GM04504 (cell line): ENCODE measurements at places on chromosomes 7 and 10.
A peak's percentile ranks its signal among the peaks of the same experiment; 100 is the strongest.

GRCh38 chr7:44099669-44100068 lies 4.5 kb upstream of the AEBP1 start:
- DNase-seq, result no peak

DNA sequence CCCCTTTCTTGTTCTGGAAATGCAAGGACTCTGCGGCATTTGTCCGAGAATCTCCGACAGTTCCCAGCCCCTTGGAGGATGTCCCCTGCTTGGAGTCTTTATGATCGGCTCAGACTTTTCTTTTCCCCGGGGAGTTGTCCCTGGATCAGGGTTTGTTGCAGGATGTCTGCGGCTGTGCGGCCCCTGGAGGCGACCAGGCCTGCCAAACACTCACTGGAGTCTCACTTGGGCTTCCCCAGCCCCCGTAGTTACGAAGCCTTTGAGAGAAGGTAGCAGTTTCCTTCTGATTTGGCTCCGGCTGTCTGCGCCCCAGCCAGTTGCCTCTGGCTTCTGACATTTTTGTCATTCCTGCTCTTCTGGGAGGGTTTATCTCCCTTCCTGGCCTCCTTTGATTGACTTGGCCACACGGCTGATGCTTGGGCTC lies 16.1 kb downstream of the COL26A1 start:
- DNase-seq, result no peak

DNA sequence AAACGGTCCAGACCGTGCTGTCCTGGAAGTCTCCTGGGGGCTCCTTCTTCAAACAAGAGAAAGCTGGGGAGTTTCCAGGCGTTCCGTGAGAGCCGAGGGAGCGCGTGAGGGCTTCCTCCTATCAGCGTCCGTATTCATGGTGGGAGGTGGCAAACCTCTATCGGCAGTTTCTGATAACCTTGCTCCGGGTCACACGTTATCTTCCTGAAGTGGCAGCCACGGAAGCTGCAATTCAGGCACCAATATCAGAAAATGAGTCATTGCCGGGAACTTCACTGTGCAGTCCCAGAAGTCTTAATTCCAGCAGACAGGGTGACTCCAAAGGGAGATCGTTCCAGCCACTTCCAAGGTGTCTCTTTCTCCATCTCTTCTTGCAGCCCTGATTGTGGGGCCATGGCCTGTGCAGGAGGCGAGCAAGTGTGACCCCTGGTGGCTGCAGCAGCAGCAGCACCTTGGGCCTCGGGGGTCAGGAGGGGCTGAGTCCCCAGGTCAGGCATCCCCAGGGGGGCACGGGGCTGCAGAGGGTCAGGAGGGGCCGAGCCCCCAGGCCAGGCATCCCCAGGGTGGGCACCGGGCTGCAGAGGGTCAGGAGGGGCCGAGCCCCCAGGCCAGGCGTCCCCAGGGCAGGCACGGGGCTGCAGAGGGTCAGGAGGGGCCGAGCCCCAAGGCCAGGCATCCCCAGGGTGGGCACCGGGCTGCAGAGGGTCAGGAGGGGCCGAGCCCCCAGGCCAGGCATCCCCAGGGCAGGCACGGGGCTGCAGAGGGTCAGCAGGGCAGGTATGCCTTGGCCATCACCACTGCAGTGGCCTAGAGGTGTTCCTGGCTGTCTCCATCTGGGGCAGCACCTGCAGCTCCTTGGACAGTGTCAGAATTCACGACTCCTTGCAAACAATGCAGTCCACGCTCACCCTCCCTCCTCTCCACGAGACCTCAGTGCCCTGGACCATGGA lies 538.7 kb downstream of the DNAJB6 start:
- no peak for DNase-seq

DNA sequence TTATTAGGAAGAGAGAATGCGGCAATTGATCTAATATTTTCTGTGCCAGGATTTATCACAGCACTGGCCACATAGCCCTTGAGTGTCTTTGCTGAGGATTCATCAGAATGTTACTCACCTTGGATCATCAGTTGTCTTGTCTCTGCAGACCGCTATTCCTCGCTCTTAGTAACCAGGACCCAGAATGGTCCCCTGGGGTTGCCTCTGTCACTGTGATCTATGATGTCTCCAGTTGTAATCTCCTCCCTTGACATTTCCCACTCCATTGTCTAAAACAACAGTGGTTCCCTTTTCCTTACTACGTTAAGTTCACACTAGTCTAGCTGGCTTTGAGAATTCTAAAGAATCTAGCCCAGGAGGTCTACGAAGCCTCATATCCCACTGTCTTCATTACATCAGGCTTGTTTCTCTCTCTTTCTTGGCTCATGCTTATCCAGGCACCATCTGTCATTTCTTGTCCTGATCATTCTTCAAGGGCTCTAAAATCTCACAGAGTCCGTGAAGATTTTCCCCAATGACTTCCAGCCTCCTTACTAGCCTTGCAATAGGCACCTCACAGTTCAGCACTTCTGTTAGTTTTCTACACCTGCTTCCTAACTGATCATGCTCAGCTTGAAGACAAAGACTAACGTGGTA lies 125.8 kb downstream of the CUBN start:
- no peak for DNase-seq

DNA sequence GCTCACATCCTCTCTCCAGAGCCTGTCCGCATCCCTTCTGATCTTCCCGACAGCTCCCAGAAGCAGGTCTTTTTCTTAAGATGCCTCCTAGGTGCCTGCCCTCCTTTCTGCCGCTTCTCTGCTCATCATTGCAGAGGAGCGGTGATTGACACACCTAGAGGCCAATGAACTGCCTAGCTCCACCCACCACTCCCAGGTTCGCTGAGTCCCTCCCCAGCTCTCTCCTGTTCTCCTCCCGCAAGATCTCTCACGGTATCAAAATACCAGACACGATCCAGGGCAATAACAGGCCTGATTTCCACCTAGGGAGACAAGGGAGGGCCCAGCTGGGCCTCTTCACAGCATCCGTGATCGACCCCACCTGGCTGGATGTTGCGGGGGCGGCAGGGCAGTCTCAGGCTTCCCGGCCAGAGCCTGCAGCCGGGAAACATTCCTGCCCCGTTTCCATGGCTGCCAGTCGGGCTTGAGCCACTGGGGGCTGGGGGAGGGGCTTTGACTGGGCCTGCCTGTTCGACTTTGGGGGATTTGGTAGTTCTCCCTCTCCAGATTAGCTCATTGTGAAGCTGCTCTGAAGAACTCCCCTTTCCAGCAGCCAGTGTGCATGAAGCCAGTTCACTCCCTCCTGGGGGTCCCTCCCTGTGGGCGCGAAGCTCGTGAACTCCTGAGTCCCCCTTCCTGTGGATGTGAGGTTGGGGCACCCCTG lies 373.5 kb downstream of the RPS24 start:
- DNase-seq, result no peak

DNA sequence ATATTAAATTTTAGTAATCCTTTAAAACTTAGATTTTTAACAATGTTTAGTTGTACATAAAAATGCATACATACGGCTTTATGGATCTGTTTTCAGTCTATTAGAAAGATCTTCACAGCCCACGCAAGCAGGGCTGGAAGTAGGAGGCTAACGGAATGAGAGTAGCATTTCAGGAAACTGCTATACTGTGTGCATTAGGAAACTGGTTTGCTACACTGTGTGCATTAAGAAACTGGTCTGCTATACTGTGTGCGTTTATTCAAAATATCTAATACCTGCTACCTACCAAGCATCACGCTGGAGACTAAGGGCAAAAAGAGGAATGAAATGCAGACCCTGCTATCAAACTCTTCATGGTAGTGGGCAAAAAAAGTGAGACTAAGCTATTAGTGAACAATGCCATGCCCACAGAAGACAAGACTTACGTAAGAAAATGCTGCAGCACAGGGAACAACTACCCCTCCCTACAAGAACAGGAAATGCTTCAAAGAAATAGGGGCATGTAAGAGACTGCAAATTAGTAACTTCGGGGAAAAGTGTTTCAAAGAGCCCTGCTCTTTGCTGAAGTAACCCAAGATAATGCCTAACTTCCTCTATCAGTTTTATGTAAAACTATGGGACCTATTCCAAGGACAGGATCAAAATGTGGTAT lies 11.3 kb downstream of the RAB11FIP2 start:
- DNase-seq, result no peak

GRCh38 chr10:48782386-48782785 lies 97.7 kb downstream of the WDFY4 start:
- no peak for DNase-seq

DNA sequence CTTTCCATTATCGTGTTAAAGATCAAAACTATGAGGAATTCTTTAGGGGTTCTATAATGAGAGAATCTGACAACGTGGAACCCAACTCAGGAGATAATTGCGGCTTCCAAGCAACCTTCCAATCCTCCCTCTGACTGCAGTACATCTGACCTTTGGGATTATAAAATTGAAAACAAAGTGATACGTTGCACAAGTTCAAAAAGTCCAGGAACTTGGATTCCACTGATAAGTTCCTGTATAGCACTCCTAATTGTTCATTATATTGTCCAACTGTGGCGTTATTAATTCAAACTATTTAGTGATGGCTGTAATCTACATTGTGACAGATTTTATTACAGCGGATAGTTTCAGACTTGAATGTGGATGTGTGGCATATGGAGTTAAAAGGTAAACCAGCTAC lies 15.4 kb downstream of the MALRD1 start:
- DNase-seq, result no peak

DNA sequence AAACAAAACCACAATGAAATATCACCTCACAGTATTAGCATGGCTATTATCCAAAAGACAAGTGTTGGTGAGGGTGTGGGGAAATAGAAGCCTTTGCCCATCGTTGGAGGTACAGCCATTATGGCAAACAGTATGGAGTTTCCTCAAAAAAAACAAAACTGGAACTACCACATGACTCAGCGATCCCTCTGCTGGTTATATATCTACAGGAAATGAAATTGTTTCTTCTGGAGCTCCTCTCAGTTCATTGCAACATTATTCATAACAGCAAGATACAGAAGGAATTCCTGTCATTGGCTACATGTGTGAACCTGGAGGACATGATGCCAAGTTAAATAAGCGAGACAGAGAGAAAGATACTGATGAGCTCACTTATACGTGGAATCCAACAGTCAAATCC lies 2.4 kb upstream of the UBE3C start:
- peak; percentile 42 for DNase-seq

DNA sequence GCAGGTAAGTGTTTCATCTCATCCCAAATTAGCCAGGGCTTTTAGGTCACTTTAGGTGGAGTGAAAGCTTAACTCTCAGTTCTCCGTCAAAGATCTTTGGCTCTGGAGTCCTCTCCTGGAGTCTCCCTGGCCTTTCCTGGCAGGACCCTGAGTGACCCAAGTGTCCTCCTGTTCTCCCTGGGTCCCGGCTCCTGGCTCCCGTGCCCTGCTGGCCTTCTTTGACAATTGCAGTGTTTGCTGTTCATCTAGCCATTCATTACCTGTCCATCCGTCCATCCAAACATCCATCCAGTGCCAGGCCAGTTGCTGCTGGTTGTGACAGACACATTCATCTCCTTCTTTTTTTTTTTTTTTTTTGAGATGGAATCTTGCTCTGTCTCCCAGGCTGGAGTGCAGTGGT lies 6.2 kb upstream of the TPST1 start:
- DNase-seq, result no peak

DNA sequence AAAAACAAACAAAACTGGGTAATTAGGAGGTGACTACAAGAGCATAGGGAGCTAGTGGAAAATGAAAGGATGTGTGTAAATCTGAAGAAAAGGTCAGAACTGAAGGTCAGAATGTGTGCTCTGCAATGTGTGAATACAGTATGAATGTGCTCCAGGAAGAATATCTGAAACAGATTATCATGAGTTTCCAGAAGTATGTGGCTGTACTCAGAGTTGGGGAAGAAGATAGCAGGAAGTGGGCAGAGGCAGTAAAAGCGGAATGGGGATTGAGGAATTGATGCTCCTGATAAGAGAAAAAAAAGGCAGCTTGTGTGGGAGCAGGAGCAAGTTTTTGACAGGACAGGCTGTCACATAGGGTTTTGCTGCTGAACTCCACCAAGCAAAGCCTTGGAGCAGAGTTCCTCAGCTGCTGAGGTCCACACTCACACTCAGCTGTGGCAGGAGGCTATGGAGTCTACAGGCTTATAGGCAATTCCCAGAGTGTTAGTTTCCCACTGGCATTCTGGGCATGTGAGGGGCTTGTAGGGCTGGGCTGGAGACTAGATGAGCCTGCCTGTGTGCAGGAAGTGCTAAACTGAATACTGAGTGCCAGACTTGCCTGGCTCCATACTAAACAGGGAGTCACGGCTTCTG lies 22.9 kb downstream of the H2AZ2 start:
- peak; percentile 32 for DNase-seq

- no peak for DNase-seq
Observed at GRCh38 chr7:158868764-158869410, 12.5 kb downstream of the DYNC2I1 start.

DNA sequence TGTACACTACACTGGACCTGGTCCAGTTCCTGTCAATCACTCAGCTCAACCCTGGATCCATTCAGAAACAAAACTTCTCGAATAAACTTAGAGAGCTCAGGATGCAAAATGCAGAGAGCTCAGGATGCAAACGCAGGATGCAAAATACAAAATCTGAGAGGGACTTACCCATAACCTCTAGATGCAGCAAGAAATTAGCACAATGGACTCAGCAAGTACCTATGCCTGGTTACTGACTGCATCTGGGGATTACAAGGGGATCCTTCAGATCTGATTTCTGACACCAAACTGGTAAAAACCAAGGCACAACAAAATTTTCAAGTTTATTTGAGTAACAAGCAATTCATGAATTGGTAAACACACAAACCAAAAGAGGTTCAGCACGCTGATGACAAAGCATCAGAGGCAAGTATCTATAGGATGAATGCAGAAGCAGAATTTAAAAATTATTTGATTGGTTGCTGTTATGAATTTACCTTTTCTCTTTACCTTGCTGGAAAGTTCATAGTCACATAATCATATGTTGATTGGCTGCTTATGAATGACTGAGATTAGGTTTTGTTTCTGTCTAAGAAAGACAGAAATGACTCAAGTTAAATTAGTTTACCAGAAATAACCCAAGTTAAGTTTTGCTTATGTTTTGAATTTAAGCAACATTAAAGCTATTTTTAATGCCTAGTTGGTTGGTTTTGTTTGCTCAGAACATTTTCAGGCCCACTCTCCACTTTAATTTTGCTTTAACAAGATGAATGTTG lies 11.4 kb downstream of the GIMAP6 start:
- no peak for DNase-seq

DNA sequence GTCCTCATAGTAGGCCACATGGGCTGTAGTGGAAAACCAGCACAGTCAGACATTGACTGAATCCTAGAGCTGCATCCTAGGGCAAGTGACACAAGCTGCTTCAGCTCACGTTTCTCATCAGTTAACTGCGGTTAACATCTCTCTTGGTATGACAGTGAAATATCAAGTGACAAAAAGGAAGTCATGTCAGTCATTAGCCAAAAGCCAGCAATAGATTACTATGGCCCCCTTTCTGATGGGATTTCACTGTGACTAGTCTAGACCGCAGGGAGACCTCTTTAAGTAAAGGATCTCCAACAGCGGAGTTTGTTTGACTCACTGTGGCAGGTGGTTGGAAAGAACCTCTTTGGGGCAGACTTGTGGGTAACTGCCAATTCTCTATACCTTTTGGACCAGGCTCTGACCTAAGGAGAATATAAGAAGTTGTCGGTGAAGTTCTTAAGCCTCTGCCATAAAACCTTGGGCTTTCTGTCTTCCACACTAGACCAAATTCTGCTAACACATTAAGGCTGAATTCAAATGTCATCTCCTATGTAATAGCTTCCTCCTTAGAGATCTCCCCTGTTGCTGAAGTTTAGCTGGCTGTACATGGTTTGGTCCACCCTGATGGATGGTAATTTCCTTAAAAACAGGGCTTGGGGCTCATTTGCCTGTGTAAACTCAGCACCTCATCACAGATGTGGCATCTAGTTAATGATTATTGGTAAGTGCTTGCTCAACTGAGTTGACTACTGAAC lies 115.3 kb downstream of the SGMS1 start:
- no peak for DNase-seq
